ENCODE measurements at places on chromosomes 13 and 19.

DNA sequence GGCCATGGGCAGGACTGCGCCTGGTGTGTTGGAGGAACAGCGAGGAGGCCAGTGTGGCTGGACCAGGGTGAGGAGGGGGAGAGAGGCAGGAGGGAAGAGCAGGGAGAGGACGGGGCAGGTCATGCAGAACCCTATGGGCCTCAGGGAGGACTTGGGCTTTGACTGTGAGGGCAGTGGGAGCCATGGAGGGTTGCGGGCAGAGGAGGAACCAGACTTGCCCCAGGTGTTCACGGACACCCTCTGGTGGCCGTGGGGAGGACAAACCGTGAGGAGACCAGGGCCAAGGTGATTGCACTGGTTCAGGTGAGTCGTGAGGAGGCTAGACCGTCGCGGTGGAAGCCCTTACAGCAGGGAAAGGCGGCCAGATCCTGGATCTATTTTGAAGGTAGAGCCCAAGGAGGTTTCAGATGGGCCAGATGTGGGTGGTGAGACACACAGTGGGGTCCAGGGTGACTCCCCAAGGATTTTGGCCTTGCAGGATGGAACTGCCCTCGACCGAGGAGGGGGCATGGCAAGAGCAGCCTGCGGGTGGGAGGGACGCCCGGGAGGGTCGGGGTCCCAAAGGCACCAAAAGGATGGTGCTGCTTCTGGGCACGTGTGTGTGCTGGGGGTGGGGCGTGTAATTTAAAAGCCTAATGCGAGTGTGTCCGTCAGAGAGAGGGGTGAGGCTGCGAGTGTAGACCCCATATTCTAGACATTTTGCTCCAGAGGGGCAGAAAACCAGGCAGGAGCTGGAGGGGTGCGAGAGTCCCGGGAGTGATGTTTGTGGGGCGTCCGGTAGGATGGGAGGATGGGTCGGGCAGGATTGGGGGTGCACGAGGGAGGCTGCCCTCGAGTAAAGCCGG, 2.7 kb upstream of the REXO1 start:
- no peak for DNase-seq

GRCh38 chr13:44620057-44620456, 43.9 kb upstream of the TSC22D1 start:
- DNase-seq = no peak

GRCh38 chr19:16626796-16627192, 1.2 kb downstream of the MED26 start:
- no peak for DNase-seq

DNA sequence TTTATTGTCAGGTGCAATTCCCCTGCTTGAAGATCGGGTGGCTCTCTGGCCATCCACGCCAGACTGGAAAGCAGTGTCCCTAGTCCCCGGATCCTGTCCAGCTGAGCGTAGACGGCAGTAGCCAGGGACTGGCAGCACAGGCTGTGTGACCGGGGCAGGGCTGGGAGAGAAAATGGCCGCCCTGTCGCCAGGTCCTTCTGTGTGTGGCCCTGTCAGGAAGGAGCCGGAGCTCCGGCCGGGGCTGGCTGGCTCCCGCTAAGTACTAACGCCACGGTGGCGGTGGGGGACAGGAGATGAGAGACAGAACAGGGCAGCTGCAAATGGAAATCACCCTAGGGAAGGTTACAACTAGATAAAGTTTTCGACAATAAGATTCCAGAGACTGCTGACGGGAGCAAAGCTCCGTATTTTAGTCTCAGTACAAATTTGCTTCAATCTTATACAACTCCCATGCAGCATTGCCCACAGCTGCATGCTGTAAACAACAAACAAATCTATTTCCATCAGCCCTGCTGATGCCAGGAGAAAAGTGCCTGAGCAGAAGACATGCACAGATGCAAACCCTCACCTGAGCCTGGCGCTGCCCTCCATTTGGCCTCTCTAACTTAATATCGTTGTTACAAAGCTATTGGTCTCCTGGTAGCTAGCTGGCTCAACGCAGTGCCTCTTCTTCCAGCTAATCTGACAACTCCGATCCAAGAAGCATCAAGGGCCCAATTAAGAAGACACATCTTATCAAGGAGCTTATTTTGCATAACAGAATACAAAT, 253.0 kb downstream of the TSHZ3 start:
- no peak for DNase-seq

DNA sequence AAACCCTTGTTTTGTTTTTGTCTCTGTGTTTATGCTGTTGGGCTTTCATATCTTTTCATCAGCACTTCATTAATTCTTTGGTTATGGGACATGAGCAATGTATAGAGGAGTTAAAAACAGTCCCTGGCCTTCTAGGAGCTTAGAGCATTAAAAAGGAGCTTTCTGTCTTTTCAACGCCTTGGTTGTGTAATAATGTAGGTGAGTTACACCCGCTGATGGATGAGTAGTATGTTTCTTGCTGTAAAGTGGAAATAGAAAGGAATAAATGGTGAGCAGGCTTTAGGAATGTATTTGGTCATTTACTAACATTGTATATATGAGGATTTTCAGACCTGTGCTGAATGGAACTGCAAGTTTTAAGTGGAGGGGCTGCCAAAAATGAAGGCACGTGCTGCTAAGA, 121.5 kb upstream of the RNF113B start:
- DNase-seq = peak; percentile 44

- no peak for DNase-seq
Measured at GRCh38 chr19:11447347-11448262, 12.2 kb downstream of the PRKCSH start.

- DNase-seq = no peak
Measured at GRCh38 chr19:54465426-54466109, 2.0 kb upstream of the LENG9 start.

DNA sequence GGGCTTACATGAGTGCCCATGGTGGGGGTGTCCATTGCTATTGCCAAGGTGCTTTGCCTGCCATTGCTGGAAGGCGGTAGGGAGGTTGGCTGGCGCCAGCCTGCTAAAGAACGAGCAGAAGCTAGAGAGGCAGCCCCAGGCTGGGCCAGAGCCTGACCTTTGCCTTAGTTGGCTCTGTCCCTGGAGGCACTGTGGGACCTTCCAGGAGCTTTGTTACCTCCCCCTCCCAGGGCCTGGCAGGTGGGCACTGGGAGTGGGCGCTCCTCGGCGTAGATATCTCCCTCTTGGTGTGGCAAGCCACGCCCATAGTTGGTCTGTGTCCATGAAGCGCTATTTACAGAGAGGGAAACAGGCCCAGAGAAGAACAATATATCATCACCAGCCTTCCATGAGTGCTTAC, 2.3 kb upstream of the SLC25A42 start:
- peak; percentile 7 for DNase-seq

- DNase-seq = no peak
Measured at GRCh38 chr13:71320452-71320851, 546.6 kb downstream of the DACH1 start.

GRCh38 chr13:112916296-112916695, 52.7 kb upstream of the MCF2L start:
- no peak for DNase-seq

DNA sequence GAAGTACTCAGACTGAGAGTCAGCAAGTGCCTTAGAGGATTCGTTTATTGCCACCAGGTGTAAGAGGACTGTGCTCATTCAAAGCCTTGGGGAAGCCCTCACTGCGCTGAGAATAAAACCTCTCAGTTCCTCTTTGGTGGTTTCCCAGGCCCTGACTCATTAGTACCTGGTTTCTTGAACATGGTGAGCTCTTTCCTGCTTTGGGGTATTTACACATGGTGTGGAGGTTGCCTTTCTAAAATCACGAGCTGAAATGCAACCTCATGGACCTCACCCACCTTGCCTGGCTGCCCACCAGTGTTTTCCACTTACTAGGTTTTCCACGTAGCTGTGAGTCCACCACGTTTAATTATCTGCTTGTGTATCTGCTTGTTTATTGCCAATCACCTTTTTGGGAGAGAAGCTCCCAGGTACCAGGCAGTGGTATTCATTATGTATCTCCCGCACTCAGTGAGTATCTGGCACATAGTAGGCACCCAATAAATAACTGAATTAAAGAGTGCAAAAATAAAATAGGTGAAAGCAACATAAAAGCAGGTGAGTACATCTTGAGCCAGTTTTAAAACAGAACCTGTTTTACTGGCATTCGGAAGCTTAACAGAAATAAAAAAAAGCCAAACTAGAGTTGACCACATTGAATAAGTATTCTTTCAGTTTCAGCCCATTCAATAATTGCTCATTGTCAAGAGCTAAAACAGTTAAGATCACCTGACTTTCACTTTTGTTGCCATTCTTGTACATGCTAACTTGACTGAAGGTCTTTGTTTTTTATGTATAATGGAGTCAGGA, 533.0 kb downstream of the MYO16 start:
- DNase-seq = no peak

GRCh38 chr19:31838163-31838815, 489.1 kb upstream of the TSHZ3 start:
- peak; percentile 84 for DNase-seq

- peak; percentile 34 for DNase-seq
Measured at GRCh38 chr19:10701955-10702525, 801 bp downstream of the QTRT1 start.

DNA sequence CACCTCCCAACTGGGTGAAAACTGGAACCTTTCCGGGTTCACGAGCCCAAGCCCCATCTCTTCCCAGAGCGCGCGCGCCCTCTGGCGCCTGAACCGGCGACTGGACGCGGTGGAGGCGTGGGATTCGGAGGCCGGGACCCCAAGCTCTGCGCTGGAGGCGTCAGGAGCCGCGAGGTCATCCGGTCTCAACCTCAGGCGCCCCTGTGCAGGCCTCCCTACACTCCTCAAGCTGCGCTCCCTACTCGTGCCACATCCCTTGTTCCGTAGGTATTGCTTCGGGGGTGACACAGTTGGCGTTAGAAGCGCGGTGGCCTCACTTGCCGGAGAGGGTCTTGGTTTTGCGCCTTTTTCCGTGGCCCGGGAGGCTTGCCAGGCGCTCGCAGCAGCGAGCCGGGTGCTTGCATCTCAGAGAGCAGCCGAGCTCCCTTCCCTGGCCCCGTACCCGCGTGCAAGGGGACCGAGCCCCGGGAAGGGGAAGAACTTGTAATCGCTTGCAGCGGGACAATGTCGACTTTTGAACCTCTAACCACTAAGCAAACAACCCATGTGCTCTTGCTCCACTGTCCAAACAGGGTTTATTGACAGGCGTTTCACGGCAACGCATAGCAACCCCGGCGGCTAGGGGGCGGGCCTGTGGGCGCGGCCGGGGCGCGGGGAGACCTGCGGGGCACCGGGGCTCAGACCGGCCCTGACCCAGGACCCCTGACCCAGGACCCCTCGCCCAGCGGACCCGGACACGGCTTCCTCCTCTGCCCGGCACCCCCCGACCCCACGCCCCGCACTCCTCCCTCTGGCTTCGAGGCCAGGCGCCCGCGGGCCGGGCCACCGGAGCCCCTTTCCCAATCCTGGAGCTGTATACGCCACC, 8.5 kb downstream of the CDX2 start:
- DNase-seq = no peak

GRCh38 chr13:23992781-23993679, 95.7 kb upstream of the C1QTNF9B start:
- DNase-seq = peak; percentile 11

- no peak for DNase-seq
Measured at GRCh38 chr13:76677043-76677442, 209.2 kb downstream of the KCTD12 start.

DNA sequence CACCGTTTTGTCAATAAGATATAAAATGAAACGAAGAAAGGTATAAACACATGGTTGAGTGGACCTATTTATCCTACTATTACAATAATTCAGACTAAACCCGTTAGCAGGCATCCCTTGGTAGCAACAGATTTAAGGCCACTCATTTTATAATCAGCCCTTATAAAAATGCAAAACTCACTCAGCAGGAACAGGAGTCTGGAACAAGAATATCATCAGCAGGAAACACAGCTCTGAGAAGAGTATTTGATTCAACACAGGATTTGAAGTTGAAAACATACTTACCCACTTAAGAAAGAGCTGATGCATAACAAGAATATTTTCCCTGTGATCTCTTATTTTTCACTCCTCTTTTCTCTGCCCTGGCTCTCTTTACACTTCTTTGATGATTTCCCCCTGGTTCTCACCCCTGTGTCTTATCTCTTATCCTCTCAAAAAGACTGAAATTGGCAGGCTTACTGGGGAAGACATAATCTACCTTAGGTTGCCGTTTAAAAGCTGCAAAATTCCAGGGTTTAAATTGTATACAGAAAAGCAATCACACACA, 1722.7 kb downstream of the SLITRK5 start:
- DNase-seq = peak; percentile 67
